ENCODE measurements at places on chromosomes 2 and 18. TPM values are rescaled to one million over a fixed set of nuclear protein-coding genes. Genes with fewer than 3 reads are reported as not detected.

The SERPINB12 gene
- total RNA-seq = not detected

DNA sequence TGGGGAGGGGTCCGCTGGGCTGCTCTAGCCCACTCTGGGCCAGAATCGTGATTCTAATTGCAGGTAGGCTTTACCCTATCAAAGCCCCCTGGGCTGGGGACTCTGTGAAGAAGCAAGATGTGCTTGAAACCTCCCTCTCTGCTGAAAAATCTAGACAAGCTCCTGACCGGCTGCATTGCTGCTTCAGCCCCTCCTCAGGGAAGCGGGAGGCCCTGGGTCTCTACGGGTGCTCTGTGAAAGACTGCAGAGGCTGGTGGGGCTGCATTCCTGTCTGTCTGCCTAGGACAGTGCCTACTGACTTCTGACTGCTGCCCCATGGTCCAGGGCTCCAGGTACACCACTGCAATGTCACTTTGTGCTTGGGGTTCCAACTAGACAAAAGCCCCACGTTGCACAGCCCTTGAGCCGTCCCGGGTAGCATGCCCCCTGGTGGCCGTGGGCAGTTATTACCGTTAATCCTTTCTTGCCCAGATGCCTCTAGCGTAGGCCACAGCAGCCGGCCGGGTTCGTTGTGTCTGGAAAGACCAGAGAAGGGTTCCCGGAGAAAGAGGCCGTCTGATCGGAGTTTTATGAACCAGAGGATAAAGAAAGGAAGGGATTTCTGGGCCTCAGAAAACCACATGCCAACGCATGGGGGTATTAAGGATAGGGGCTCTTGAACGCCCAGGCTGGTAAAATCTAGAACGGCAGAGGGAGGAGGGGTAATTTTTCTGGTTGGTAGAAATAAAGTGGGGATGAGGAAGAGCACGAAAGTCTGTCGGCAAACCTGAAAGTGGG, 15.9 kb upstream of the C1QL2 start:
- peak; percentile 57 for DNase-seq

DNA sequence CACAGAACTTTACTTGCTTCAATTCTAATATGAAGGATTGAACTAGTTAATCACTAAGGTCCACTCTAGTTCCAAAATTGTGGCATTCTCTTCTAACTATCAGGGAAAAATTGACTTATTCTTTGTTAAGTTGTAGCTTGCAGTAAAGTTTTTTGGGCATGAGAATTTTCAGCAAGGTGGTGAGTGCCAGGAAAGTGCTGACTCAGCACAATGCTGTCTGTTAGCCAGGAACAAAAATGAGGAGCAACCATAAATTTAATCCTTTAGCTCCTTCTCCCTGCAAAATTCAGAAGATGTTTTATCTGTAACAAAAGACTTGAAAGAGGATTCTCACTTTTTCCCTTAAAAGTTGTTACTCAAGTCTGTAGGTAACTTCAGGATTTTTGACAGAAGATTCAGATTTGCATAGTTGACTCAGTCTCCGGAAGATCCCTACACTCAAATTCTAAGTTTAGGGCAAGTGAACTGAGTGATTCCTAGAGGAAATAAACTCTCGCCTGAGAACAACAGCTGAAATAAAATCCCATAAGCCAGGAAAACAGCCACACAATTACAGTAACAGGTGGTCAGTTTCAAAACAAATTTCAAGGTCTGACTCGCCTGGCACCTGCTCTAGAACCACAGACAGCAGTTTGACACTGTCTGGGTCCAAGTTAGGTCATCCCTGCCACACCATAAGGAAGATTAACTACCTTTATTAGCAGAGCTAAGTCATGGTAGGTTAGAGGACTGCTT, 20.2 kb upstream of the DARS1 start:
- DNase-seq = peak; percentile 54

The KRTCAP3 gene
- total RNA-seq = 5.0 TPM

- DNase-seq = no peak
Observed at GRCh38 chr2:120277505-120278205, 25.0 kb downstream of the RALB start.

The POTEI gene
- total RNA-seq = not detected
